Psoas muscle (tissue), 8 donors: ENCODE measurements at places on chromosomes 11 and 22. TPM values are rescaled to one million over a fixed set of nuclear protein-coding genes. Genes with fewer than 3 reads are reported as not detected.
A peak's percentile ranks its signal among the peaks of the same experiment; 100 is the strongest.

DNA sequence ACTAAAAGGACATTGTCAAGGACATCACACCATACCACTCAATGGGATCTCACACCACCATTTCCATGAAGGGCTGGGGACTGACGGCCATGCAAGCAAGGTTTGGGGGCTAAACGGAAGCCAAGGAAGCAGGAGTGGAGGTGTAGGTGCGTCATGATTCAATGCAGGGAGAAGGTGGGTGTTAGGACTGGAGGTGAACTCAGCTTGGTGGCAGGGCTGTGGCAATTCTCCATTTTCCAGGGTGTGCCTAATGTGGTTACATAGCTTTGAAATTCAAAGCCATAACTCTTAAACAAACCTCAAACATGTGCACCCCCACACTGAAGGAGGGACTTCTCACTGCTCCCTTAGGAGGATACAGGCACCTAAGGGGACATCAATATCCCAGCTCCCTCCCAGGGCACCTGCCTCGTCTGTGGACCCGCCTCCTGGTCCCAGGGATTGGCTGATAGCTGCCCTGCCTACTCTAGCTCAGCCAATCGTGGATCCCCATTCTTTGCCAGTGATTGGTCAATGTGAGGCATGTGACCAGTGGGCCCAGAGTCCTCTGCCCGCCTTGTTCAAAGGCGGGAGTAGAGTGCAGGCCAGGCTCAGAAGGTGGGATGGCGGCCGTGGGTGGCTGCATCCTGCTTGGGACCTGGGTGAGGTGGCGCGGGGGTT, 64.6 kb downstream of the CTTN start:
- no peak overlapping the region for H3K27ac ChIP-seq
- DNase-seq, result no peak
- no peaks in the 10 kb centered on the region for H3K36me3 ChIP-seq
- no peak overlapping the region for H3K4me3 ChIP-seq
- no peaks in the 10 kb centered on the region for H3K4me1 ChIP-seq
- peaks cover 9% of the 10 kb centered on the region for H3K27me3 ChIP-seq

- no peaks in the 10 kb centered on the region for H3K4me1 ChIP-seq
- no peak overlapping the region for H3K27ac ChIP-seq
- H3K4me3 ChIP-seq, result no peak overlapping the region
- H3K36me3 ChIP-seq, result no peaks in the 10 kb centered on the region
Measured at GRCh38 chr11:68677432-68677831, 6.9 kb upstream of the GAL start.

DNA sequence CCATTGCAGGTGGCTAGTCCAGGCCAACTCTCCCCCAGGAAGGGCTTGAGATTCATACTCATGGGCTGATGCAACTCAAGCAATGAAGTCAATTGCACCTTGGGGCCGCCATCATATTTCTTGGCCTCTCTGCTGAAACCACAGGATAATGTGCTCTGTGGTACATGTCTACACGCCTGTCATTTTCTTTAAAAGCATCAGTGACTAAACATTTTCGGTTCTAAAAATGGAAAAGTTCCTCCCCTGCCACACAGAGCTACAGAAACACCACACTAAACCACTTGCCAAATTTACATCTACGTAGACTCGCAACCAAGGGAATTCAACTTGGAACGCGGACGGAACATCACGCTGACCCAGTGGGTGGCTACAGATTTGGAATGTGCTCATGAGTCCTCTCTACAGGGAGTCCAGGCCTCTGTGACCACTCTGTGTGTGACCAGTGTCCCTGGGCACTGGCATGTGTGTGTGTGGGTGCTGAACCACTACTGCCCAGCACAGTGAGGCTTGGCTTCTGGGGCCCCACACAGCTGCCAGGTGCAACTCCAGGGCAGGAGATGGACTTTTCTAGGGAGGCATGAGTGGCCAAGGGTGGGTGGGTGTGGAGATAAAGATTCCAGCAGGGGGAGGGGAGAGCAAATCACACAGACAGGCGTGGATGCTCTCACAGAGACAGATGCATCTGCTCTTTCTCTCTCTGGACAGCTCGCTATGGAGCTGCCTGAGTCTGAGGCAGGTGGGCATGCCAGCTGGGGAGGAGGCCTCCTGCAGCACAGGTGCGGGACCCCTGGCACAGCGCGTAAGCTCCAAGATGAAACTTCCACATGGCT, 261.9 kb downstream of the CTTN start:
- H3K4me3 ChIP-seq, result no peak overlapping the region
- peaks cover 15% of the 10 kb centered on the region for H3K4me1 ChIP-seq
- H3K36me3 ChIP-seq, result no peaks in the 10 kb centered on the region
- H3K27ac ChIP-seq, result no peak overlapping the region

DNA sequence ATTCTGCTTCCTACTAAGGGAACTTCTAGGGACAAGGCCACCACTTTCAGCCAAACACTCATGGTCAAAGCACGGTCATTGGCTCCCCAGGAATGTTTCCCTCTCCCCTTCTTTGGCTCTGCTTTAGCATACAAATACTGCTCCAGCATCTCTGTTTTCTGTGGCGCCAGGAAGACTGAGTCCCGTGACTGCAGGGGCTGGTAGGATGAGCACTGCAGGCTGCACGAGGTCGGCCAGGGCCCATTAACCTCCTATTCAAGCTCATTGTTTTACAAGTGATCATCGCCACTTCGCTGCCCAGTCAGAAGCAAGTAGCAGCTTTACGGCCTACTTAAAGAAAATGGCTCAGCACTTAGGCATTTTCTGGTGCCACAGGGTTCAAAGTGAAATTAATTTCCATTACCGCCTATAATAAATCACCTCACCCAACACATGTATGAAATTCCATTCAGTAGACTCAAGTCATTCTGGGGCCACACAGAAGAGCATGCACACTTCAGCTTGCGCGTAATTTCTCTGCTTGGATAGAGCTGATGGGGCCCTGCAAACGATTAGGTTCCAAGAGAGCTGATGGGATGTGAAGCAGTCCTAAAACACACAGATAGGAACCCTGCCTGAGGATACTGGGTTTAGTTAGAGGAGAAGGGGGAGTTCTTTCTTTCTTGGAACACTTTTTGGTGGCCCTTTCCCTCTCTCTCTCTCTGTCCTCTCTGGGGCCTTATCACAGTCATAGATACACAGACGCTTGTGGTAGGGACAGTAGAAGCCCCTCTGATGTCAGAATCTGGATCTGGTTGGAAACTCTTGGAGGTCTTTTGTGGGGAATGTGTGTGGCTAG, 173.7 kb downstream of the KIF18A start:
- no peak overlapping the region for H3K4me3 ChIP-seq
- no peaks in the 10 kb centered on the region for H3K4me1 ChIP-seq
- no peak for DNase-seq
- no peaks in the 10 kb centered on the region for H3K36me3 ChIP-seq

DNA sequence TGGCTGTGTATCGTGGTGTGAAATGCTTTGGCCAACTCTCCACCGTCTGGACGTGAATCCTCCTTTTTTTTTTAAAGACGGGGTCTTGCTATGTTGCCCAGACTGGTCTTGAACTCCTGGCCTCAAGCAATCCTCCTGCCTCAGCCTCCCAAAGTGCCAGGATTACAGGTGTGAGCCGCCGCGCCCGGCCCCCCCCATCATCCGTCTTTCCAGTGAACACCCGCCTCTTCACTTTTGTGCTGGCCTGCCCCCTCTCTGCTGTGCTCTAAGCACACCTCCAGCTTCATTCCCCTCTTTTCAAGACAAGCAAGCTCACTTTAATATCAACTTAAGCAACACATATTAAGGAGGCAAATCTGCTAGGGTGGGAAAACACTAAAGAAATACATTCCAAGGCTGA, 35.3 kb downstream of the IGSF9B start:
- no peak overlapping the region for H3K27ac ChIP-seq
- H3K4me3 ChIP-seq, result no peak overlapping the region
- no peak for DNase-seq
- no peaks in the 10 kb centered on the region for H3K27me3 ChIP-seq
- peaks cover 21% of the 10 kb centered on the region for H3K36me3 ChIP-seq
- no peaks in the 10 kb centered on the region for H3K4me1 ChIP-seq

DNA sequence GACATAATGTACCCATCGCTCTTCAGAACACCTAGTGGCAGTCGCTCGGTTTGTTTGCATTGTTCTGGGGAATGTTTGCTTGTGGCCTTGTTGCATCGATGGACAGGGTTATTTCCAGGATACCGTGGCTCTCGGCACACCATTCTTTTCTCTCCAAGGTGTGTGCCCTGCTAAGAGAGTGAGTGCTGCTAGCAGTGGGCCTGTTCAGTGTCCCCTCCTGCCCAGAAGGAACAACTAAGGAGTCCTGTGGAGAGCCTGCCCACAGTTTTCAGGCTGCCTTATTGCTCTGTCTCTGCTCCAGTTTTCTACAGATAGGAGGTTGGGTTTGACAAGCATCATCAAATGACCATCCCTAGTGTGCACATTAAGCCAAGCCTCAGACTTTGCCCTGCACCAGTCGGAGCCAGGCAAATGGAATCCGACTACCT, 1.4 kb downstream of the CRY2 start:
- H3K4me3 ChIP-seq, result peak overlapping the region; percentile 97
- DNase-seq, result no peak
- no peaks in the 10 kb centered on the region for H3K36me3 ChIP-seq
- H3K27me3 ChIP-seq, result no peaks in the 10 kb centered on the region

- H3K4me3 ChIP-seq, result no peak overlapping the region
- DNase-seq, result no peak
- no peaks in the 10 kb centered on the region for H3K36me3 ChIP-seq
- no peaks in the 10 kb centered on the region for H3K4me1 ChIP-seq
Measured at GRCh38 chr11:11370255-11370961, 17.4 kb upstream of the CSNK2A3 start.

GRCh38 chr11:19848219-19848618, 135.6 kb downstream of the NAV2 start:
- peaks cover 33% of the 10 kb centered on the region for H3K4me1 ChIP-seq
- no peaks in the 10 kb centered on the region for H3K27me3 ChIP-seq
- no peaks in the 10 kb centered on the region for H3K36me3 ChIP-seq
- H3K4me3 ChIP-seq, result no peak overlapping the region
- H3K27ac ChIP-seq, result no peak overlapping the region

DNA sequence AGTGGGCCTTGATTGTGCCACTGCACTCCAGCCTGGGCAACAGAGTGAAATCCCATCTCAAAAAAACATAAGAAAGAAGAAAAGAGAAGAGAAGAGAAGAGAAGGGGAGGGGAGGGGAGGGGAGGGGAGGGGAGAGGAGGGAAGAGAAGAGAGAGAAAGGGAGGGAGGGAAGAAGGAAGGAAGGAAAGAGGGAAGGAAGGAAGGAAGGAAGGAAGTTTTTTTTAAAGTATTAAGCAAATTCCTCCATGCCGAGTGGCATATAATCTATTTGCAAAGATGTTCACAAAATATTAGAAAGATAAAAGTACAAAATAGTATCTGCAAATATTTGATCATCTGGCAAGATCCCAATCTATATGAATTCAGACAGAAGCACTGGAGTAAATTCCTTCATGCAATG, 10.5 kb upstream of the CFAP300 start:
- no peak overlapping the region for H3K27ac ChIP-seq
- no peak overlapping the region for H3K4me3 ChIP-seq
- no peaks in the 10 kb centered on the region for H3K4me1 ChIP-seq
- H3K36me3 ChIP-seq, result no peaks in the 10 kb centered on the region
- H3K27me3 ChIP-seq, result no peaks in the 10 kb centered on the region
- DNase-seq, result no peak

DNA sequence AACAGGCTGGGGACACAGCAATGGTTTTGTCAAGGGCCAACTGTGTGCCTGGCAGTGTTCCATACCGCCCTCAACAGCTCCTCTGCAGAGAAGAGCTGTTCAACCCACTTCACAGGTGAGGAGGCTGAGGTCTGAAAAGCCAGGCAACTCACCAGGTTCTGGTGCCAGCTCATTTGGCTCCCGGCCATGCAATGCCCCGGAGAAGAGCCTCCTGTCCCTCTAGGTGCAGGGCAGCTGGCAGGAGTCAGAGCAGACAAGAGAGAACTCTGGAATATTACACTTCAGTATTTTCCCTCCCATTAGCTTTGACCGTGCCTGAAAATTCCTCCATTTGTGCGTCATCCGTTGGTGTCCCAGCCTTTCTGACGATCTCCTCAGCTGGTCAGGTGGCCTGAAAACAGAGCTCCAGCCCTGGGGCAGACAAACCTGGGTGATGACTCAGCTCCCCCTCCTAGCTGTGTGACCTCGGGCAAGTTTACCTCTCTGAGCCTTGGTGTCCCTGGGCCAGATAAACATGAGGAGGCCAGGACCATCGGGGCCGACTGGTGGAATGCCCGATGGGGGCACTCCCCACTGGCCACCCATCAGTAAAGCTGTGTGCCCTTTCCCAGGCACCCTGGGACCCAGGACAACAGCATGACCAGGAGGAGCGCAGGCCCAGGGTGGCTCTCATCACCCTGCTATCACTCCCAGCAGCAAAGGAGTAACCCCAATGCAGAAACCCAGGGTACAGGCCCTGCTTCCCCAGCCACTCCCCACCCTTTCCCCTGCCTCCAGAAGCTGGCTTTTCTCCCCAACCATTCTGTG, 9.6 kb upstream of the C1QTNF6 start:
- peaks cover 34% of the 10 kb centered on the region for H3K4me1 ChIP-seq
- DNase-seq, result peak; percentile 69
- peak overlapping the region; percentile 86 for H3K4me3 ChIP-seq
- no peaks in the 10 kb centered on the region for H3K36me3 ChIP-seq
- peak overlapping the region; percentile 98 for H3K27ac ChIP-seq

GRCh38 chr11:267491-267994, 10.7 kb upstream of the NLRP6 start:
- no peaks in the 10 kb centered on the region for H3K36me3 ChIP-seq
- DNase-seq, result no peak
- peak overlapping the region; percentile 23 for H3K27ac ChIP-seq
- H3K4me3 ChIP-seq, result peak overlapping the region; percentile 32

DNA sequence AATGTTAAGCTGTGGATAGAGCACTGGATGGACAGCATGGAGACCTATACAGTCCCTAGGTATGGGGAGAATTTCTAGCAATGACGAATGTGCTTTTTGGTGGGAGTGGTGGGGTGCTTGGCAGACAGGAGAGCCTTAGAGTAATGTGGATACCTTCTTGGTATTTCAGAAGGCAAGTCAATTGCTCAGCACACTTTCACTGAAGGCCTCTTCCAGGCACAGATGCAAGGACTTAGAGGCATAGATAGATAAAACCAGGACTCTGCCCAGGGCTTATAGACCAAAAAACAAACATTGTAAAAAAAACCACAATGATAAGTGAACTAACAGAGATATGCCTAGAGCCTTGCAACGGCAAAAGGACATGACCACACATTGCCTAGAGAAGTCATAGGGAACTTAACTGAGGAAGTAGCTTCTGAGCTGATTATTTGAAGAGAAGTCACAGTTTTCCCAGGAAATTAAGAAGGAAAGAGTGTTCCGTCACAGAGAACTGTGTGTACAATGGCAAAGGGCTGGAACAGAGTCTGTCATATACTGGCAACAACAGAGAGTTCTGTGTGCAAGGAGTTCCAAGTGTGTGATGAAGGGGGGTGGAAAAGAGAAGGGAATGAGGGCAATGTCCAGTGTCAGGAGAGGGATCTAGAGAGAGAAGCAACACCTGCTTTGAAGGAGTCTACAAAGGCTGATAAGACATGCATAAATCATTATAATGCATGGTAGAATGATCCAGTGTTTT, 65.9 kb upstream of the PICALM start:
- H3K27me3 ChIP-seq, result no peaks in the 10 kb centered on the region
- DNase-seq, result no peak
- H3K36me3 ChIP-seq, result no peaks in the 10 kb centered on the region
- H3K4me1 ChIP-seq, result no peaks in the 10 kb centered on the region
- no peak overlapping the region for H3K27ac ChIP-seq

GRCh38 chr11:13114566-13115379, 105.7 kb downstream of the RASSF10 start:
- no peaks in the 10 kb centered on the region for H3K36me3 ChIP-seq
- H3K4me1 ChIP-seq, result no peaks in the 10 kb centered on the region
- DNase-seq, result no peak
- no peak overlapping the region for H3K27ac ChIP-seq
- no peak overlapping the region for H3K4me3 ChIP-seq

The KDM4D gene
- total RNA-seq, result 0.82 TPM

The CFAP300 gene
- 0.86 TPM for total RNA-seq

The SBF1 gene
- 90.2 TPM for total RNA-seq

The CRYBB2 gene
- total RNA-seq, result not detected

The OR52N4 gene
- total RNA-seq, result not detected

The POU2AF2 gene
- 0.98 TPM for total RNA-seq

The PANX2 gene
- total RNA-seq, result 0.25 TPM
